HS-27A (cell line): ENCODE measurements at places on chromosomes 11 and 22.

DNA sequence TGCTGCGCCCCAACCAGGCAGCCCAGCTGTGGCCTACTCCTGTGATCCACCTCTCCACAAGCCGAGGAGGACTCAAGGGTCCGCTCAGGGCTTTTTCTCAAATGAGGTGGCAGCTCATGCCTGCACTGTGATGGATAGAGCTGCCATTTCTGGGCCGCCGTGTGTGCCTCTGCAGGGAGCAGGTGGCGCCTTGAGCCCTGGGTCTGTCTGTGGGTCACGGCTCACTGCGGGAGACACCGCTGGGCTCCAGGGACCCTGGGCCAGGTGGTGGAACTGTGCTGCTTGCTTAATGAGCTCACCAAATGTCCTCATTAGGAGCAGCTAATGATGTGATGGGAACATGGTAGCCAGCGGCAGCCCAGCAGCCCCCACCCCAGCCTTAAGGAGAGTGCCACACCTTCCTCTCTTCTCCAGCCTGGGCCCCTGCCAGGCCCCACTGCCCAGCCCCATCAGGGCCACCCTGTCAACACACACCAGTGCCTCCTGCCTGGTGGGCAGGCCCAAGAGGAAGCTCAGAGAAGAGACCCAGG is 50.8 kb downstream of the DHCR7 start:
- no peak for DNase-seq

DNA sequence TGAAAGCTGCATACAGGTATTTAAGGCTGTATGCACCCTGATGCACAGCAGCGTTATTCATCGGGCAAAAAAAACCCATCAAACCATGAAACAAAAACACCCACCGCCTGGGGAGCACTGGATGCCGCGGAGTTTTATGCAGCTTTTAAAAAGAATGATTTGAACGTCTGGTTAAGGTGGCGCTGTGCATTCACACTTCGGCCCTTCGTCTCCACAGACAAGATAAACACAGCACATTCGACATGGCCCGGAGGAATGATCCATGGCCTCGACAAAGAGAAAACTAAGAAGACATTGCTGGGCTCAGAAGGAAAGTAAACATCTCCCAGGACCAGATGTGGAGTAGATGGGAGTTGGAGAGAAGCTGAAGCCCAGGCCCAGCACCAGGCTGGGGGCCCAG is 40.8 kb upstream of the GAL start:
- DNase-seq, result no peak

GRCh38 chr11:94934362-94934761 is 39.0 kb downstream of the CWC15 start:
- no peak for DNase-seq

DNA sequence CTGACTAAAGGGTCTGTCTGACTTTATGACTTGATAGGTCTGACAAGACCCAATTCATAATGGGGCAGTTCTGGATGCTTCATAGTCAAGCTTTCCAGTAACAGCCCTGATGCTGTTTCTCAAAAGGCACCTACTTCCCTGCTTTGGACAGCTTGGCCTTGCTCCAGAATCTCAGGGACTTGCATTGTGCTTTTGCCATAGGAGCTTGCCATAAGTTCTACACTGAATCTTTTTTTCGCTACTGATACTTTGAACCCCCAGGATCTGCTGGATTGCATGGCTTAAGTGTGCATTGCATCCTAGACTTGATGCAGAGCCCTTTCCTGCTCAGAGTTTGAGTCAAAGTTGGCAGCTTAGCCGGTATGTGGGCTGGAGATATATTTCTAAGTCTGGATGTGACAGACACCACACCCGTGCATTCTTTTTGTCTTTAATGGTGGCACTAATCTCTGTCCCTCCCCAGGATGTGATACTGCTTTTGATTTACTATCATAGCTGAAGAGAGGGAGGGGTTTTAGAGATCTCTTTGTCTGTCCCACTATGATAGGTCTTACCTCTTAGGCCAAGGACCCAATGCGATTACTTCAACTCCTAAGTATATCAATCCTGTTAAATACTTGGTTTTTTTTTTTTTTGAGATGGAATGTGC is 16.9 kb upstream of the SLC3A2 start:
- DNase-seq, result no peak

DNA sequence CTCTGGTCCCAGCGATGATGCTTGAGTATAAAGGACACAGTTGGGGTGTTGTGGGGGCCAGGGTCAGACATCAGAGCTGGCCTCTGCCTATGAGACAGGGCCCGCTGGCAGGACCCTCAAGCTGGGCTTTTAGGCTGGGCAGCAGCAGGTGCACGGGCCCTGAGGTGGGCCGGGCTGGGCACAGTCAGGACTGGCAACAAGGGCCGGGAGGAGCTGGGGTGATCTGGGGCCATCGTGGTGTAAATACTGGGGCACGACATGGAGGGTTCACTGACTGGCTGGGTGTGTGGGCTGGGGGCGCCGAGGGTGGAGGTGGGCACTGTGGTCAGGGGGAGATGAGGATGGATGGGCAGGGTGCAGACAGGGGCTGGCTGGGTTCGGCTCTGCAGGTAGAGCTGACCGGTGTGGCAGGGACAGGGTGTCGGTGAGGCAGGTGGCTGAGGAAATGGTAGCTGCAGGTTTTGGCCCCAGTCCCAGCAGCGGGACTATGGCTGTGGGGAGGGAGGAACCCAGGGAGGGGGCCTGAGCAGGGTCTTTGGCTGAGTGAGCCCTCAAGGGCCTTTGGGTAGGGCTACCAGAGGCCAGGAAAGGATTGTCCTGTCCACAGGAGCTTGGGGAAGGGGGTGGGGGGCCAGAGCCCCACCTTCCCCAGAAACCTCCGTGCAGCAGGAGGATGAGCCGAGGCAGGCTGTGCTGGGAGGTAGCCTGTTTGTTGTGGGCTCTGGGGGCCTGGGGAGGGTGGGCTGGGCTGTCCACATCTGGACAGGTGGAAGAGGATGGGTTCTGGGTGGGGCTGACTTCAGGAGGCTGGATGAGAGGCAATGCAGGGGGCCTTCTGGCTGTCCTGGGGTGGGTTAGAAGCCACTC is 81.4 kb downstream of the KCNQ1 start:
- no peak for DNase-seq

DNA sequence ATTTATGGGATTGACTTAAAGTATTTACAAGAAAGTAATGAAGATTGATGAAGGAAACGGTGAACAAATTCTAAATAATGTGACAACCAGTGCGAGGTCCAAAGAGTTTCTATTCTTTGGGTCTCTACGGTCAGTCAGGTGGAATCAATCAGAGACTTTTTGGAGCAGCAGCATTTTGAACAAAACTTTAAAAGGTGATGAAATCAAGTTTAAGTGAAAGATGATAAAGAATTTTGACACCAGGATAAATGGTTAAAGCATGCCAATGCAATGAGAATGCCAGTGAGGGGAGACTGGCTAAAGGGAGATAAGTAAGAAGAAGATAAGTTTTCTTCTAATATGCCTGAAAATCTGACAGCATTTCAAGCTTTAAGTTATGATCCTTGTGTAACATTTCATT is 67.9 kb downstream of the DCUN1D5 start:
- peak; percentile 12 for DNase-seq

DNA sequence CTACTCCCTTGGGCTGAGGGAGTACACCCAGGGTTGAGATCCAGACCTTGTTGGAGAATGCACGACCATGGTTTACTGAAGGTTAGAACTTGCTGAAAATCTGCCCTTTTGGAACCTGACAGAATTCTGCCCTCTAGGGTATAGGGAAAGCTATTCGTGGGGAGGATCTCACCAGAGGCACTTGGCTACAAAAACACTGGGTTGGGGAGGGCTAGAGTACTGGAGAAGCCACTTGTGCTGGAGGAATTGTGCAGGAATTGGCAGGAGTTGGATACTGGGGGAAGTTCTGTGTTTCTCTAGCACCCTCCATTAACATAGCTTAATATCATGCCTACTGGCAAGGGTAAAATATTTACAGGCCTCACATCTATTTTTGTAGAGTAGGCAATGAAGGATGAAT is 55.8 kb downstream of the PPME1 start:
- no peak for DNase-seq

- DNase-seq, result no peak
Observed at GRCh38 chr22:48483764-48484528, 1343.7 kb downstream of the BRD1 start.

DNA sequence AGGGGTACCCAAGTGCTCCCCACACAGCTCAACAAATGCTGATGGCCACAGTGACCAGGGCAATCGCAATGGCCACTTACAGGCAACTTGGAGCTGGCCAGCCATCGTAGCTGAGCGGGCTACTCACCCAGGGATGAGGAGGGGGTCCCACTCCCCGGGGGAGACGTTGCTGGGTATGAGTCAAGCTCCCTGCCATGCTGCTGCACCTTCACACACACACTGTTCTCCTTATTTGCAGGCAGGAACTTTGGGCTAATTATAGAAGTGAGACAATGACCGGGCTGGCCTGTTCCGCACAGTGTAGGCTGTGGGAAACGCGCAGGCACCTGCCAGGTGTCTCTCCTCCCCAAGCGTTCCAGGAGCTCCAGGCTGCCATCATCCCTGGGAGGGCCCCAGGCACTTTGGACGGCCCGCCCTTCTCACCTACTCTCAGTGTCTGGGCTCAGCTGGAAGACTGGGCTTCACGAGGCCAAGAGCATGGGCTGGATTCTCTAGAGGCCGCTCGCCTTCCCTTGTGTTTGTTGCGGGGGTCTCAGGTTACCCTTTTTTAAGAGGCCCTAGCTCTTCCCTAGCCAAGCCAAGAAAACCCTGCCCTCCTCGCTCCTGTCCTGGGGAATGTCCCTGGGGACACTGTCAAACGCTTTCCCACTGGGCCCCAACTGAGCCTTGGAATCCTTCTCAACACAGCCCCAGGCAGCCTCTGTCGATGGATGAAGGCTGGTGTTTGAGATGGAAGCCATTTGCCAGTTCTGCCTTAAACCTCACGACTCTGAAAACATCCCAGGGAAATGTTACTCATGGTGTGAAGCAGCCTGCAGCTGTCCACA is 73.0 kb downstream of the RTL6 start:
- no peak for DNase-seq

- no peak for DNase-seq
Observed at GRCh38 chr11:30348035-30348434, 25.1 kb downstream of the ARL14EP start.

DNA sequence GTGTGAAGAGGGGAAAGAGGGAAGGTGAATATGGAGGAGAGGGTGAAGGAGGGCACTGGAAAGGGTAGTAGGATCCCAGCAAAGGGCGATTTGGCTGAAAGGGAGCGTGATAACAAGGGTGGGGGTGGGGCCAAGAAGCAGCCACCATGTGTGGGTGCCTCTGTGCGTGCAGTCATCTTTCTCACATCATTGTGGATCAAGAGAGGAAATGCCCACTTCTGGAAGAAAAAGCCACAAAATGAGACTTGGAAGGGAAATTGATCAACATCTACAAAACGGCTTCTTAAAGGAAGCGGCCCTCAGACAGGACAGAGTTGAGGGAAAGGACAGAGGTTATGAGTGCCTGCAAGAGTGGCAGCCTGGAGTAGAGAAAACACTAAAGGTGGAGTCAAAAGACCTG is 1.2 kb upstream of the CXCR5 start:
- DNase-seq, result no peak

DNA sequence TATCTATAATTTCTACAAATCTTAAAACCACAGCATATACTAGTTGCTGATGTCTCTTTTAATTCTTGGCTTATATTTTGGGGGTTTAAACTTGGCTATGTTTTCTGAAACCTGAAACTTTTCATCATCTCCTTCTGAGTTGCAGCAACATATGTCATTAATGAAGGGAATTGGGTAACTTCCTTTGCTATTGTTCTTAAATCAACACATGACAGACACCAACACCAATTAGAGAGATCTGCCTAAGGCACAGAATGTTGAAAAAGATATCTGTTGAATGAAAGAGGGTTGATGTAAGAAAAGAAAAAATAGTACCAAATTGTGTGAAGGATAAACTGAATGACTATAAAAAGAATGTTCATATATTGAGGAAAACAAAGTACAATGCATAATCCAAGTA is 10.3 kb upstream of the GAS2 start:
- DNase-seq, result no peak

DNA sequence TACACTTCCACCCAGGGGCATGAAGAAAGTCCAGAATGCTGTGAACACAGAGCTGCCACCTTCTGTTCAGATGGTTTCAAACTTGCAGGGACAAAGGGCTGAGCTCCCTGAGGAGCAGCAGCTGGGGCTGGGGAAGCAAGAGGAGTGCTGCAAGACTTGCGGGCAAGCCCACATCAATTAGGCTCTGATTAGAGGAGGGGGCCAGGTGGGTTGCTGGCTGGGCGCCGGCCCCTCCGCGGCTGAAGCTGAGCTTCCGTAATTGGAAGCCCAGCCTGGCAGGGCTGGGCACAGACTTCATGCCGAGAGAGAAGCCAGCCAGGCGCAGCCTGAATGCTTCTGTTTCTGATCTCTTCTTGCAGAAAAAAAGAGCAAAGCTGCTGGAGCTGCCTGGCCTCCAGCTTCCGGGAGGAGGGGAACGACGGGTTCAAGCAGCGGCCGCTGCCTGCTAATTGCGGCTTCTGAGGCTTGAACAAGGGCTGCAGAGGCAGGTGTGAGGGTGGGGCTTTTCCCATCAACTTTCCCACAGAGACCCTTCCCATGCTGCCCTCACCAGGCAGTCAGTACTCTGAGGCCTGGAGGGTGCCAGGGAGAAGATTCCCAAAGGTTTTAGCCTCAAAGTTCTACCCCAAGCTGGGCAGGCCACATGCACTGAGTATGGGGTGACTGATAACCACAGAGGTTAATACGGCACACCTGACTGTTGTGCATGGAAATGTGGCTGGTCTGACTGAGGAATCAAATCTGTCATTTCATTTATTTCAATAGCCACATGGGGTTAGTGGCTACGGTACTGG is 91.1 kb upstream of the LMO1 start:
- no peak for DNase-seq

- DNase-seq, result no peak
Observed at GRCh38 chr11:36261094-36261493, 28.1 kb downstream of the COMMD9 start.

DNA sequence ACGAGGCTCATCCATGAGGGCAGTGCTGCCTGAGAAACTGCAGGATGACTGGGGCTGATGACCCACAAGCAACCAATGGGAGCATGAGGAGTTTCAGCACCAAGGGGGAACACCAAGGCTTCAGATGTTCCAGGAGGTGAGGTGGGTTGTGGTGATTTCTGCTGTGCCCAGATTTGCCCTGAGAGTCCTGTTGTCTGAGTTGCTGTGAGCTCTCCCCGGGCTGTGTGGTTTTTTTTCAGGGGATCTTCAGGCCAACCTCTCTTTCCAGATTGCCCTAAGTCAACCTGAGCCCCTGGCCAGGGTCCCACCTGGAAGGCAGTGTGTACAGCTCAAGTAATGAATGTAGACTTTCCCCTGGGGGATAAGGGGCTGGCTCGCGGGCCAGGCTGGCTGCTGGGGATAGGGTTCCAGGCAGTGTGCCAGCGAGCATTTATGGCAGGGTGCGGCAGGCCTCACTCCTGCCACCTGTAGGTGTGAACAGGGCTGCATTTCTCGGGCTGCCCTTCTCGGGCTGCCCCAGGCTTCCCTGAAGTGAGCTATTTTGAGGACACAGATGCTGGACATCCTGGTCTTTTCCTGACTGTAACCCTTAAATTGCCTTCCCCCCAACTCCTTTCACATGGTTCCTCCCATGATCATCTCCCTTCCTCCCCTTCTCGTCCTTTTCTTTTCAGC is 9.8 kb downstream of the SLC22A6 start:
- no peak for DNase-seq
